Esophagus muscularis mucosa (tissue), 4 donors: ENCODE measurements at places on chromosomes 6 and 20. TPM values are rescaled to one million over a fixed set of nuclear protein-coding genes. Genes with fewer than 3 reads are reported as not detected.

GJA10 gene
- total RNA-seq = not detected

SLC26A8 gene
- total RNA-seq = 0.17 TPM

TSPYL4 gene
- 17.7 TPM for total RNA-seq

RAMACL gene
- 1.2 TPM for total RNA-seq

TRAPPC3L gene
- total RNA-seq = 0.42 TPM

MCM8 gene
- 4.0 TPM for total RNA-seq
